ENCODE measurements at places on chromosomes 1 and 21.
A peak's percentile ranks its signal among the peaks of the same experiment; 100 is the strongest.

GRCh38 chr1:112935461-112936111 is 20.4 kb downstream of the SLC16A1 start:
- peak; percentile 21 for DNase-seq

- peak; percentile 5 for DNase-seq
Observed at GRCh38 chr1:195894411-195894810, 713.8 kb downstream of the KCNT2 start.

DNA sequence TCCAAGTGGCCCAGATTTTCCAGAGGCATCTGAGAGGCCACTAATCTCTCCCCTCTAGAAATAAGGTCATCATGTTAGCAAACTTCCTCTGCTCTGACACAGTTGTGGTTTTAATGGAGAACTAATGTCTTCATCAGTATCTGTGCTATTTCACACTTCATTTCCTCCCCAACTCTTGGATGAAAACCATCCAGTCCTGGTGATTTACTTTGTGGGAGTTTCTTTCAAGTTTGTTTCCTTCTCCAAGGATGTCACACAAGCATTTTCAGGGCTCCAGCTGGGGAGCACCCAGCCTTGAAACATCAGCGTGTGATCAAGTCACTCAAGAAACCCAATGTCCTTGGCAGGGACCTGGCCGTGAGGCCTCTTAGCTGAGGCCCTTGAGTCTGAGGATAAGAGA is 38.8 kb downstream of the TBX15 start:
- peak; percentile 47 for DNase-seq

- no peak for DNase-seq
Observed at GRCh38 chr1:151193856-151194255, 3.9 kb upstream of the VPS72 start.

DNA sequence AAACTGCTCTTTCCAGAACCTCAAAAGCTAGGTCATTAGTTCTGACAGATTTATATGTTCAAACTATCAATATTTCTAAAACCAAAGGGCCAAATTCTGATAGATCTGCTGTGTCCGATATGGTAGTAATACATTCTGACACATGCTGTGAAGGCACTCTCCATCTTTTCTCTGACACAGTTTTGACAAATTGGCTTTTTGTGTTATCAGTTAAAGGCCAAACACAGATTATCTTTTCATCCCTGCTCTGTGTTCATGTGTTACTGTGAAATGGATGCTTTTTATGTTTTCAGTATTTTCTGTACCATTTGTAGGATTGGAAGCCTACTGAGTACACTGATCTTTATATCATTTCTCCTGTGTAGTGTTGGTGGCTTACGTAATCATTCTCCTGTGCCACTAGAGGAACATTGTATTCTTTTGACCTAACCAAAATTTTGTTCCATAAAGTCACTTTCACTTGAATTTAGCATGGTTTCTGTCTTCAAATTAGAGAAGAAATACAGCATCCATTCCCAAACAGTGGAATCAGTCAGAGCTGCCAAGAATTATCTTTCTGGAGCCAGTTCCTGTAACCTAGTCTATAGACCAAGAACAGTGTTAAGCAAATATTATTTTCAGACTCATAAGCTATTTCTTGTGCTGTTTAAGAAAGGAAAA is 137.2 kb downstream of the ADGRL2 start:
- no peak for DNase-seq

DNA sequence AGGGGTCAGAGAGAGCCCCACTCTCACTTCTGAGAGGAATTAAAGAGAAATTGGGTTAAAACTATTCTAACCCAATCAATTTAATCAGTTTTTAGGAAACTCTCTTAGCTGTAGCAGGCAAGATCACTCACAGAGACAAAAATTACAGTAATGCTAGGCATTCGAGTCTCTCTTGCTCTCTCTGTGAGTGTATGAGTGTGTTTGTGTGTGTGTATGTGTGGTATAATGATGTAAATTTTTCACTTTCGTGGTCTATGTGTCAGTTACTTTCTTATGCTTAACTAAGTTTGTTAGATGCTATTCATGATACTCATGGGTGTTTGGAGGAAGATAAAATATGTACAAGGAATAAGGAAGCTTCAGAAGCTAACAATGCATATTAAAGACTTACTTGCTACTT is 131.3 kb downstream of the FASLG start:
- no peak for DNase-seq

GRCh38 chr21:38931291-38931690 is 125.6 kb downstream of the ETS2 start:
- DNase-seq = no peak

DNA sequence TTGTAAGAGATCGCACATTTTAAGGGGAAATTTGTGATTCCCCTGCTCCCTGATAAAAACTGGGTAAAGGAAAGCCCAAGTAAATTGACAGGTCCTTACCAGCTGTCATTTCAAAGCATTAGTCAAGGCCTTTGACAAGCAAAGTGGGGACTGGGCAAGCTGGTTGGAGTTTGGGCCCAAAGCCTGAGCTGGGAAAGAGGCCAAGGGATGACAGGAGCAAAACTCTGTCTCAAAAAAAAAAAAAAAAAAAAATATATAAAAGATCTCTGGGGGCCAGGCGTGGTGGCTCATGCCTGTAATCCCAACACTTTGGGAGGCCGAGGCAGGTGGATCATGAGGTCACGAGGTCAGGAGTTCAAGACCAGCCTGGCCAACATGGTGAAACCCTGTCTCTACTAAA is 36.9 kb downstream of the SLC2A1 start:
- DNase-seq = no peak

DNA sequence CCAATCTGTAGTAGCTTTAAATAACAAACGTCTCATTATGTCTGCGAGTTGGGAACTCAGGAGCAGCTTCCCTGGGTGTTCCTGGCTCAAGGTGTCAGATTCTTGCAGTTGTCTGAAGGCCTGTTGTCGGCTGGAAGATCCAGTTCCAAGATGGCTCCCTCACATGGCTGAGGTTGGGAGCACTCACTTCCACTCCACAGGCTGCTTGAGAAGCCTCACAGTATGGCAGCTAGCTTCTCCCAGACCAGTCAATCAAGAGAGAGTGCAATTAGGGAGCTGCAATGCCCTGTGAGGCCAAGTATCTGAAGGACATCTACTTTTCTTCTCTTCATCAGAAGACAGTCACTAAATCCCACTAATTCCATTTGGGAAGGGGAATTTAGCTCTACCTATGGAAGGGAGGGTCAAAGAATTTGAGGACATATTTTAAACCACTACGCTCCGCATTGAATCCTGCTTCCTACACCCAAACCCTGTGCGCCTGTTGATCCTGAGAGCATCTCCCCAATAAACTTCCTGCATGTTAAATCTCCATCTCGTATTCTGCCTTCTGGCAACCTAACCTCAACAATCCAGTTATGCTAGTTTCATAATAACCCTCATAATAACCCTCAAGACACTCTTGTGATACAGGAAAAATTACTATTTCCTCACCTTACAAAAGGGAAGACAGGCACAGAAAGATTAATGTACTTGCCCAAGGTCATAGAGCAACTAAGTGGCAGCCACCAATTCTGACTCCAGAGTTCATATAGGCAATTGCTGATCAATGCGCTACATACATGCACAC is 3.6 kb upstream of the VPS26C start:
- DNase-seq = no peak

- no peak for DNase-seq
Observed at GRCh38 chr1:59034925-59035324, 251.1 kb upstream of the JUN start.

GRCh38 chr1:180244840-180245239 is 14.8 kb downstream of the LHX4 start:
- no peak for DNase-seq

DNA sequence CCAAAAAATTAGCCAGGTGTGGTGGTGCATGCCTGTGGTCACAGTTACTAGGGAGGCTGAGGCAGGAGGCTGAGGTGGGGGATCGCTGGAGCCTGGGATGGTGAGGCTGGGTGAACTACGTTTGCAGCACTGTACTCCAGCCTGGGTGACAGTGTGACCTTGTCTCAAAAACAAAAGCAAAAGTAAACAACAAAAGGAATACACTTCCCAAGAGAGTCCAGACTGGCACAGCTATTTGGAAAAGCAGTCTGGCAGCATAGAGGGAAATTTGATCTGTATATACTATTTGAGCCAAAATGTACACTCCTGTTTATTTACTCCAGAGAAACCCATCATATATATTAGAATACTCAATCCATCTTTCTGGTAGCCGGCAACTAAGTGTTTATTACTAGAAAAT is 107.0 kb upstream of the HMCN1 start:
- no peak for DNase-seq

DNA sequence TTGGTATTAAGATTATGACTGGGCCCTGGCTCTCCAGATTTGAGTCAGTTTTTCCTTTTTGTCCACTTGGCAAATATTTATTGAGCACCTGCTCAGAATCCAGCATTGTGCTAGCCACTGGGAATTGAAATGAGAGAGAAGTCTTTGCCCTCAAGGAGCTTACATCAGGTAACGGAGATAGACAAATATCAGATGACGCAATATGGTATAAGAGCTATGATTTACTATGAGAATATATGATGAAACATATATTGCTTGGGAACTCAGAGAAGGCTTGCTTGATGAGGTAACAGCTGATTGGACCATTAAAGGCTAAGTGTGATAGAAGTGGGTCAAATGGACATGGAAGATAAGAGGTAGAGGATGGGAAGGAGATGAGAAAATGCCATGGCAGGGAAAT is 41.0 kb upstream of the GPR88 start:
- no peak for DNase-seq

DNA sequence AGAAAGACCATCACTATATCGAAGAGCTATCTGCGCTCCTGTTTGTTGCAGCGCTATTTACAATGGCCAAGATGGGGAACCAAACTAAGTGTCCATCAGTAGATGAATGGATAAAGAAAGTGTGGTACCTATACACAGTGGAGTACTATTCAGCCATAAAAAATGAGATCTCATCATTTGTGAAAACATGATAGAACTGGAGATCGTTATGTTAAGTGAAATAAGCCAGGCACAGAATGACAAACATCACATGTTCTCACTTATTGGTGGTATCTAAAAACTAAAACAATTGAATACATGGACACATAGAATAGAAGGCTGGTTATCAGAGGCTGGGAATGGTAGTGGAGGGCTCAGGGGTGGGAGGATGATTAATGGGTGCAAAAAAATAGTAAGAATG is 256.2 kb downstream of the SRGAP2C start:
- DNase-seq = no peak

DNA sequence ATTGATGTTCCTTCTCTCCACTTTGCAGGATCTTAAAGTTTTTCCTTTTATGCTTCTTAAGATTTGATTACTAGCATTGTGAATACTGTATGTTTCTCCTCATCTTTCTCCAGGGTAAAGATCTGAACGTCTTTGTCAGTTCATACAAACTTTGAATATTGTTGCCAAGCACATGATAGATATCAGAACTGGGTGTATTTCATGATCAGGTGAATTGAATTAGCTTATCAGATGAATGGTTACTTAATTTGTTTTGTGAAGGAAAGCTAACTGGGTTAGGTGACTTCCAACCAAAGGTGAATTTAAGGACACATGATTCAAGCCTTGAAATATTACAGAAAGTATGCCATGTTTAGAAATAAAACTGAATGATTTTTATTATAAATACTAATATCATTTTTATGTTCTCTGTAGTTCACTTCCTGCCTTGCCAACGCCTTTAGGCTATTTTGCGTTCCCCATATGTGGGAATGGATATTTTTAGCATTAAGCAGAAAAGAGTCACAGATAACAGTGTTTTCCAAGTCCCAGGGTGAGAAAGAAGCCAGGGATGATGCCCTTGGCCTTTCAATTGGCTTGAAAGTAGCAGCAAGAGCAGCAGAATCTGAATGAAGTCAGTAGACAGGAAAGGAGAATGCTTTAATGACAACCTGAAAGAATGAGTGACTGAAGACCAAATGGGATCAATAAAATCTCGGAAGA is 752.1 kb downstream of the NCAM2 start:
- DNase-seq = peak; percentile 0

DNA sequence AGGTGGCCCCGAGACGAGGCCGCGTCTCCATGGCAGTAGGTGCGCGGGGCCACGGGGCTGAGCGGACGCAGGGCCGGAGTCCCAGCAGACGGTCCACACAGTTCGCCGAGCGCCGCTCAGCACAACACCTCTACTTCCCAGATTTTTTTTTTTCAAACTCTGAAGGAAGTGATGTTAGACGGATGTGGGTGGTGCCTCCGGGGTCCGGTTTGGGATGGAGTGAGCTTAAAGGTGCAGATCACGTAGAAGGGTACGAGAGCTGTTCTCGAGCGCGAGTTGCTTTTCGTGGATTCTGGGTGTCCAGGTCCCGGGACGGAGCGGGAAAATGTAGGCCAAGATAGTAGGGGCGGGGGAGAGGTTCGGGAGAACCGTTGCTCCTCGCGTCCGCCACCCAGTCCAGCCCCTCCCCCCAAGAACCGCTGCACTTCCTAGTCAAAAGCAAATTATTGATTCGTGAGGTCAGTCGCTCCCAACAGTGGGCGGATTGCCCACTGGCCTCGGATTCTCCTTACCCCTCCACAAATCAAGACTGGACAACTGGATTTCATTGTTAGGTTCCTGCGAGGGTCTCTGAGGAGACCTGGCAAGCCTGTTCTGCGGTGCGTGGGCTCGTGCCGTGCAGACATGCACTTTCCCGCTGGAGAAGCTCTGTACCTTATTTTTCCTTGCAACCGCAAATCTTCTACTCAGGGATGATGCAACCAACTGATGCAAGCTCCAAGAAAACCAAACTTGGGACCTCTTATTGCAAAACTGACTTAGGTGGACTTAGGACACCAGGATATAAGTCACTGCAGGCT is at the start of gene TXNDC12:
Gene TXNDC12 (minus strand): TSS at position 126 of the 800 bp plus-strand sequence. CDS start 95 bp downstream, at position 31.
- DNase-seq = peak; percentile 95

GRCh38 chr21:37877171-37877570 is 39.1 kb downstream of the KCNJ6 start:
- DNase-seq = no peak

GRCh38 chr1:15510611-15511405 is 13.2 kb downstream of the CASP9 start:
- DNase-seq = peak; percentile 9

GRCh38 chr1:61064673-61065072 is 17.7 kb upstream of the NFIA start:
- no peak for DNase-seq
